ENCODE measurements at places on chromosomes 6 and 20.

- DNase-seq = no peak
Observed at GRCh38 chr20:15022921-15023320, 685.5 kb upstream of the FLRT3 start.

- DNase-seq = no peak
Observed at GRCh38 chr6:127019828-127020227, 98.6 kb upstream of the RSPO3 start.

GRCh38 chr6:132893772-132894490 is 79.6 kb downstream of the RPS12 start:
- DNase-seq = no peak

- DNase-seq = no peak
Observed at GRCh38 chr6:109800771-109801170, 109.7 kb downstream of the FIG4 start.

GRCh38 chr6:42152024-42152423 is 9.6 kb upstream of the C6orf132 start:
- no peak for DNase-seq

- no peak for DNase-seq
Observed at GRCh38 chr6:157791450-157791849, 31.6 kb upstream of the SNX9 start.

- DNase-seq = no peak
Observed at GRCh38 chr6:161373905-161374451, 100.1 kb upstream of the AGPAT4 start.

GRCh38 chr20:9919271-9920014 is 80.6 kb upstream of the PAK5 start:
- DNase-seq = no peak

- DNase-seq = no peak
Observed at GRCh38 chr6:89475634-89476033, 42.7 kb downstream of the ANKRD6 start.

GRCh38 chr6:16406966-16407365 is 168.6 kb downstream of the GMPR start:
- no peak for DNase-seq

- no peak for DNase-seq
Observed at GRCh38 chr6:167719920-167720319, 106.8 kb upstream of the AFDN start.

DNA sequence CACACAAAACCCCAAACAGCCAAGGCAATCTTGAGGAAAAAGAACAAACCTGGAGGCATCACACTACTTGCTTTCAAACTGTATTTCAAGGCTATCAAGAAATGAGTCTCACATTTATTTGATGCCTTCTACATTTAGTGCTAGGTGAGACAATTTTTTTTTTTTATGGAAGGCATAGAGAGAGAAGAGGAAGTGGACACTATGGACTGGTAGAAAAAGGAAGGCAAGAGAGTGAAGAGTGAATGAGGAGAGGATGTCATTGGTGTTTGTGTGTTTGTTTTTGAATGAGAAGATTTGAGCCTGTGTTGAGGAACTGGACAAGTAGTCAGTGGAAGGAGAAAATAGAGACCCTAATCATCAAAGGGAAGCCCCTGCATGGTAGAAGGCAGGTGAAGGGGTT is 182.0 kb upstream of the JAG1 start:
- DNase-seq = no peak

DNA sequence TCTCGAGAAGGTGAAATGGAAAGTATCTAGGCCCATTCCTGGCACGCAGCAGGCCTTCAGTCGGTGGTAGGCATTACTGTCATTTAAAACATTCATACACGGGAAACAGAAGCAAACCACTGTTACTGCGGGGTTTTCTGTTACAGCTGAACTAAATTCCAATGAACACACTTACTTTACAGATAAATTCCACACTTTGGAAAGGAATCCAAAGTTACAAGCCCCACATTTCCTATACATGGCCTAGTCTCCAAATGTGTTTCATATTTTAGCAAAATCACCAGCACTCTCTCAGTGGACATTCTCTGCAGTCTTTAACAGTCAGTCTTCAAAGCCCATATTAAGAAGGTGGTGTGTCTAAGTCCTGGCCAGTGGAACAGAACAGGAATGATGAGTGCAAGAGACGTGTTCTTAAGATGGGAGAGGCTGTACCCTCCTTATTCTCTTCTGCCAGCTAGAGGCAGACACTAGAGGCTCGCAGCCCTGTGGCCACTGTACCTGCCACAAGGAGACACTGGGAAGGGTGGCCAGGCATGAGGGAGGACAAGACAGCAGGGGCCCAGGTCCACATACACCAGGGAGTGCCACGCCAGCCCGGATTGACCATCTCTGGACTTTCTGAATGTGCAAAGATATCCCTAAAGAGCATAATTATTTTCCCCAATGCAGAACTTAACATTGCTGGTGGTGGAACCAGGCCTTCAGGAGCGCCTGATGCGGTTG is 76.4 kb downstream of the CDC5L start:
- DNase-seq = no peak

- DNase-seq = no peak
Observed at GRCh38 chr6:52739134-52739533, 24.1 kb downstream of the GSTA2 start.

DNA sequence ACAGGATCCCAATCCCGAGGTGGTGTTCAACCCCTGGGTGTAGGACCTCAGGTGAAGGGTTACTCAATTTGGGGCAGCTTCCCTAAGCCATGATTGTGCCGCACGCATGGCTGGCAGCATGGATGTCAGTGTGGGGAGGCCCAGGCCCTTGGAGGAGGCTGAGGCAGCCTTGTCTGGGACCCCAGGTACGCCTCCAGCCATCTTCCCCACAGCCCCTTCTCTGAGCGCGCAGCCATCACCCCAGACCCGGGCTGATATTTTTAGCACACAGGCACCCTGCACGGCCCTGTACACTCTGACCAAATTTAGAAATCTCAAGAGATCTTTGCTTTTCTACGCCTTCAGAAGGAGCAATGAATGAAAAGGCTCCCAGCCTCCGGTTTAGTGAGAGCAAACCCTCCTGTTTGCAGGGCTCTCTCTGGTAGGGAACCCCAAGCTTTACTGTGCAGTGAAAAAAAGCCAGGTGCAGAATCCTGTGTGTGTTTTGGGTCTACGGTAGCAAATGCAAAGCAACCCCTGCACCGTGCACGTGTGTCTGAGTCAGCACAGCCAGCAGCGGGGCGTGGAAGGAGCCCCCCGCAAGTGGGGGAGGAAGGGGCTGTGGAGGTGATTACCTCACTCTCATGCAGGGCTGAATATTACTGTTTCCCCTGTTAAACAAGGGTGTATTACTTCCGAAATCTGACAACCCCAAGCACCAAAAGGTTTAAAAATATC is 44.3 kb downstream of the CTCFL start:
- no peak for DNase-seq

DNA sequence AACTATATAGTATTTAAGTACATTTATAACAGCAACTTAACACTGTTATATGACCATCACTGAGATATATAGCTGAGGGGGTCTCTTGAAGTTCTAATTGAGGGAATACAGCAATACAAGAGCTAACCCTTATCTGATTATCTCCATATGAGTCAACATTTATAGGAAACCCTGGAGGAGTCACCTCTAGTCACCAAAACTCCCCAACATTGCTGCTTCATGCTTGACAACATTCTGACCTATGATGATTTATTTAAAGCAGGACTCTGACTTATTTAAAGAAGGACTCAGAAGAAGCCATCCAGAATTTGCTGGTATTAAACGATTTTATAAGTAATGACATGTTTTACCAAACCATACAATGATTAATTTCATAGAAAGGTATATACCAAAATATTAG is 182.6 kb upstream of the NOX3 start:
- no peak for DNase-seq

DNA sequence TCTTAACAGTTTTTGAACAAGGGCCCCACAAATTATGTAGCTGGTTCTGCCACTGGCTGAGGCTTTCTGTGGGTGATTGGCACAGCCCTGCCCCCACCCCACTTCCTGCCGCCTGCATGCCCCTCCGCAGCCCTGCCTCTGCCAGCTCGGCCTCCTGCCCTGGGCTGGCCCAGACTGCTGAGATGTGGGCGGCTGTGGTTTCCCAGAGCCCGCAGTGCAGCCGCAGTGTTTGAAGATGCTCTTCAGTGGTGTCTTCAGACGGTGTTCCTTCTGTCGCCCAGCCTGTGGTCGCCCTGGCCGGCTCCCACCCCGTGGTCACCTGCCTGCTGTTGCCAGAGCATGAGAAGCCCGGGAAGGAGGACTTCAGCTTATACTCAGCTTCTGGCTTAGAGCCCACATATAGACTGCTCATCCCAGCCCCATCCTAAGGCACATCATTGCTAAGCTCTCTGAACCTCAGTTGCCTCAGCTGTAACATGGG is 154.3 kb downstream of the VEGFA start:
- DNase-seq = no peak

DNA sequence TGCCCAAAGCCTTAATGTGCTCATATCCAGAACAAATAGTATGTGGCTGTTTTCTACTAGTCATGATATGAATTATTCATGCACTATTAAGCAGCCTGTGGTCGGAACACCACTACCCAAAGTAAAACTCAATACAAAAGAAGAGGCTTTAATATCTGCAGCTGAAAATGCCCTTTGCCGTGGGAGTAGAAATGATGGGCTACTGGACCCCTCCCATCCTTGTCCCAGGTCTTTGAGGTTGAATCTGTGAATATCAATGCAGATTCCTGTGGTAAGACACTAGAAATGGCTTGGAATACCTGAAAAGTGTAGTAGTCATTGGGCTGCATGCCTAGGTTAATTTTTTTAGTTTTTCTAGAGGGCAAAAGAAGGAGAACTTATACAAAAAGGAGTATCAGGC is 303.7 kb downstream of the TBC1D7 start:
- DNase-seq = no peak

All from cortex of kidney (tissue), 1 donor.